ENCODE measurements at places on chromosomes 2 and 18. TPM values are rescaled to one million over a fixed set of nuclear protein-coding genes. Genes with fewer than 3 reads are reported as not detected.

Gene ANKRD30B
- total RNA-seq: not detected

Gene NT5DC4
- not detected for total RNA-seq

Gene STEAP3
- 0.14 TPM for total RNA-seq

Gene ACMSD
- not detected for total RNA-seq

Gene FOXD4L1
- not detected for total RNA-seq

Gene NEUROD1
- total RNA-seq: not detected

Gene CTDP1
- total RNA-seq: 45.5 TPM

Gene USP14
- total RNA-seq: 101 TPM

Gene ST6GAL2
- total RNA-seq: not detected

Data from activated CD4-positive, alpha-beta T cell treated with anti-CD3 and anti-CD28 coated beads for 36 hours (primary cell).